ENCODE measurements at places on chromosomes 1 and 21.

GRCh38 chr1:67749263-67749843 lies 64.4 kb downstream of the GADD45A start:
- no peak for DNase-seq

DNA sequence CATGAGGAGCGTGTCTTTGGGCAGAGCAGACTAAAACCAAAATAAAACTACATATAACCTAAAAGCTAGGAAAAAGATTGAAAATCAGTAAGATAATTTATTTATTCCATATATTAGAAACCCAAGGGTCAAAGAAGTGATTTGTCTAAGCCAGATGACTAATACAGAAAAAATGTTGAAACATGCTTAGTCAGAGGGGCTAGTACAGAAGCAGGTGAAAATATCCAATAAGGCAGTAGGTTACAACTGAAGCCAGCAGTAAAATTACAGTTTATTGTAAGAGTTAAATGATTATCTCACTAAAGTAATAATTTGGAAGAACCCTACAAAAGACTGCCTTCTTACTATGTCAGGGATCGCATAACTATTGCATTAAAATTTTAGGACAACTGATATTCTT lies 1190.9 kb upstream of the PRMT6 start:
- DNase-seq, result no peak

DNA sequence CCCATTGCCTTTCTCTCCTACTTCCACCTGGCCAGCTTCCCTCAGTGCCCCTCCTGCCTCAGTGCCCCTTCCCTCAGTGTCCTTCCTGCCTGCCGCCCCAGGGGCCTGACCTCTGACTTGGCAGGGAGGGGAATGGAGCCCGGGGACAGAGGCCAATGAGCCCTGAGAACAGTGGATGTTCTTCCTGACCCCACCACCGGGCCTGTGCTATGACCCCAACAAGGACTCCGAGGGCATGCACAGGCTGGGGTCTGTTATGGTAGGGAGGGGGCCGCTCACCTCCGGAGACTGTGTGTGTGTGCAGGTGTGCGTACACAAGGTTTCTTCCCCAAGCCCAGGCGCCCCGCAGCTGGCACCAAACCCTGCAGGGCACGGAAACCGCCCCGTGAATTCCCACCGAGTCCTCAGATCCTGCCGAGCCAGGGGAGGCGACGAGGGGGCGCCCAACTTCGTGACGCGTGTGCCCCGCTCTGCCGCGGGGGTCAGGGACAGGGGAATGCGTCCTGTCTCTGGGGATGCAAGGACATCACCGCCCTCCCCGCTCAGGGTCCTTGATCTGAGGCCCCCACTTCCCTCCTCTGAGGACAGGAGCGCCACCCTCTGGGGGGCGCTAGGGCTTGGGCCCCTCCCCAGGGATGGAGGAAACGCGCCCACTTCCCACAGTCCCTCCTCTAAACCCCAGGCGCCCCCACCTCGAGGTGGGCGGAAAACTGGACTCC lies 766 bp downstream of the RAP1GAP start:
- DNase-seq, result no peak

DNA sequence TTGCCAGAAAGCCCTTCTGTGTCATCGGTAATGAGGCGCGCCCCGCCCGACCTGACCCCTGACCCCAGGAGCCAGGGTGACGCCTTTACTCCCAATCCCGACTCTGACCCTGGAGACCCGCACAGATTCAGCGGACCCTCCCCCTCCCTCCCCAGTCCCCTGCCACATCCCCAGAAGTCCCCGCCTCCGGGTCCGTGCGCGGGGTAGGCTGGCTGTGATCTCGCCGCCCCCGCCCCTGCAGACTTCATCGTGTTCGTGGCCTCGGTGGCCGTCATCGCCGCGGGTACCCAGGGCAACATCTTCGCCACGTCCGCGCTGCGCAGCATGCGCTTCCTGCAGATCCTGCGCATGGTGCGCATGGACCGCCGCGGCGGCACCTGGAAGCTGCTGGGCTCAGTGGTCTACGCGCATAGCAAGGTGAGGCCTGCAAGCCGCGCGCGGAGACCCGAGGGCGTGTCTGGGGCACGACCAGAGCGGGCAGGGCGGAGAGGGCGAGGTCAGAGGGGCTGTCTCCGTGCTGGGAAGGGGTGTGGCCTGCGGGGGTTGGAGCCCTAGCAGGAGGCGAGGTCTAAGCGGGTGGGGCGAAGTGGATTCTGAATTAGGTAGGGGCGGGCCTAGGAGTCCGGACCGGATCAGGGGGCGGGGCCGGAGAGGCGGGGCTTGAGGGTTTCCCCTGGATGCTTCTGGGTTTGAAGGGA lies 34.8 kb downstream of the KCNQ4 start:
- peak; percentile 63 for DNase-seq

DNA sequence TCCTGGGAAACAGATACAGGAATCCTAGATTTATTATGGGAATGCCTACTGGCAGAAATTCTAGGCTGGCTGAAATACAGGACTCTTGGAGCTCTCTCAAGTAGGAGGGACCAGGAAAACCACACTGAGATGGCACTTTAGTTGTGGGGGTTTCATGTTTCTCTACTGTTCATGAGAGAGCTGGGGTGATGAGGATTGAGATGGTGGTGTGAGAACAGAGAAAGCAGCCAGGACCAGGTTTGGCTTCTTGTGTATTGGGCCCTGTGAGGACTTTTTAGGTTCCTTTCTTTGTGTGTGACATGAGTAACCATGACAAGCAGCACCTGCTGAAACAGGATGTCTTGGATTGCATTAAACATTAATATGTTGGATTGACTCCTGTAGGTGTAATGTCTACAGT lies 4.9 kb downstream of the ARID1A start:
- DNase-seq, result no peak

DNA sequence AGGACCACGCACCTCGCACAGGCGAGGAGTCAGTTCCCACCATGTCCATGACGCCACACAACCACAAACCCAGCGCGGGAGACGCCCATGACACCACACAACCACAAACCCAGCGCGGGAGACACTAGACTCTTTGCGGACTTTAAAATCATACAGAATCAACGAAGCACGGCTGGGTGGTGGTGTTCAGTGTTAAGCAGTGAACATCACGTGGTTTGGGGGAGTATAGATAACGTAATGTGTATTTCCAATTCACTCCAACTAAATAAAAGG lies 19.2 kb downstream of the PTTG1IP start:
- DNase-seq, result no peak

DNA sequence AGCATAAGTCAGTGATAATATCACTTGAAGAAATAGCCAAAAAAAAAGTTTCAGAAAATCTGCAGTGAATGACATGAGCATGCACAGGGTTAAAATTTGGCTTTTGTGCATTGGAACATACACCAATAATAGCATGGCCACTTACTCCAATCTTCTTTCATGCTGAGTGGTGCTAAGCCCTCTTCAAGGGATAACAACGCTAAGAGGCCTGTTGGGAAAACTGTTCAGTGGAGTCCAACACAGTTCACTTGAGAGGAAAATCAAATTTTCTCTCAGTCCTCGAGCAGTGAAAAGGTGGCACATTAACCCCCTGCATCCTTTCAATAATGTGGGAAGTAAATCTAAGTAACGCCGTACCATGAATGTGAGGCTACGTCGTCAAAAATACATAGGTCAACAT lies 264.7 kb downstream of the SPATA17 start:
- DNase-seq, result no peak

DNA sequence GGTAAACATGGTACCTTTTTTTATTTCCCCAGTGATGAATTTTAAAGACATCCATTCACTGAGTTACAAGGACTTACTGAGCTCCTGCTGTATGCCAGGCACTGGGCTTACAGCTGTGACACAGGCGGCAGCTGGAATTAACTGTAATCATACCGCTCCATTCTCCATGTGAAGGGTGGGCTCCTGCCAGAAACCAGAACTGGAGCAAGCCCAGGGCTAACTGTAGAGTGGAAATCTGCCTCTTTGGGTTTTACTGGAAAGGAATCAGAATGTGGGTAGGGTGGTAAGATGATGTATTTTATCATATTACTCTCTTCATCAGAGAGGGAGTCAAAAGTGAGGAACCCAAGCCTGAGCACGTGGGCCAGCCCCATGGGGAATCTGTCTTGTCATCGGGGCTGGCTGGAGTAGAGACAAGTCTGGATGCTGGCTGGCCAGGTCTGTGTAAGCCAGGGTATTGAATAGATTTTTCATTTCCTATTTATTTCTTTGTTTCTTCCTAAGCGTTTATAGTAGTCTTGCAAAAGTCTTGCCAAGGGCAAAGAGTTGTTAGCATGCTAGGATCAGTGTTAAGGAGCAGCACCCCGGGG lies 21.5 kb downstream of the FGGY start:
- DNase-seq, result no peak

DNA sequence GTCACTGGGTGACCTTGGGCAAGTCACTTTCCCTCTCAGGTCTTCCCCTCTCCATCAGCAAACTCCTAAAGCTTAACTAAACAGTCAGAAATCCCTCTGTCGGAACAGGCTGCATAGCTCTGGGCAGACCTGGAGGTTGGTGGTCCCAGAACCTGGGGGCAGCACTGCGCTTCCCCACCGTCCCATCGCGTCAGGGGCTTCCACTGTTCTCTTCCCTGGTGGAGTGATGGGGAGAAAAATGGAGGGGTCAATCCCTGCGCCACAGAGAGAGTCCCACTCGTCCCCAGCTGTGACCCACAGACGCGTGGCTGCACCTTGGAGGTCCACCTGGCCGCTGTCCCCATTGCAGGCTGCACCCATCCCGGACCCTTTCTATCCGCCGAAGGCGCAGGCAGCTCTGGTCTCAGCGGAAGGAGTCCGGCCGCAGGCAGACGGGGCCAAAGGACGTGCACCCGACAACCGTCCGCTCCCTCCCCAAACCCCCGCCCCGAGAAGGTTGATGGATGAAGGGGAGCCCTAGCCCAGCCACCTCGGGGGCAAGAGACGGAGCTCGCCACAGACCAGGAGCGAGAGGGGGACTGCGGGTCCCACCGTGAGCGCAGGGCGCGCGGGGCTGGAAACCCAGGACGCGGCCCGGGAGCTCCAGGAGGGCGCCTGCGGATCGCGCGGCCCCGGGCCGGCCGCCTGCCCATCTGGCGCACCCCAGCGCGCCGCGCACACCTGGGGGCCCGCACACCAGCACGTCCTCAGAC lies 588 bp upstream of the WNT3A start:
- DNase-seq, result no peak

GRCh38 chr1:75519651-75520427 lies 91.1 kb downstream of the SLC44A5 start:
- DNase-seq, result no peak

DNA sequence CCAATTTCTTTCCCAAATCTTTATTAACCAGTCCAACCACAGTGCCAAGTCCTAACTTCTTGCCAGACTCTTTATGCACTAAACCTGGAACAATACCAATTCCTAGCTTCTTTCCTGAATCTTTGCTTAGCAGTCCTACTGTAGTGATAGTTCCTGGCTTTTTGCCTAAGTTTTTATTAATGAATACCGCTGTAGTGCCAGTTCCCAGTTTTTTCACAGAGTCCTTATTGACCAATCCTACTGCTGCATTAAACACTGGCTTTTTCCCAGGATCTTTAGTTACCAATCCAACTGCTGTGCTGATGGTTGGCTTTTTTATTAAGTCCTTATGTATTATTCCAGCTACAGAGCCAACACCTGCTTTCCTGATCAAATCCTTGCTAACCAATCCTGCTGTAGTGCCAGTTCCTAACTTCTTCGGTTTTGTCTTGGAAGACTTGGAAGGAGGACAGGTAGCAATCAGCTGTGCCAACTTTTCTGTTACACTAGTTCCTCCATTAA lies 80.8 kb downstream of the ASH1L start:
- DNase-seq, result no peak

GRCh38 chr1:234870020-234870981 lies 258.3 kb downstream of the TOMM20 start:
- no peak for DNase-seq

DNA sequence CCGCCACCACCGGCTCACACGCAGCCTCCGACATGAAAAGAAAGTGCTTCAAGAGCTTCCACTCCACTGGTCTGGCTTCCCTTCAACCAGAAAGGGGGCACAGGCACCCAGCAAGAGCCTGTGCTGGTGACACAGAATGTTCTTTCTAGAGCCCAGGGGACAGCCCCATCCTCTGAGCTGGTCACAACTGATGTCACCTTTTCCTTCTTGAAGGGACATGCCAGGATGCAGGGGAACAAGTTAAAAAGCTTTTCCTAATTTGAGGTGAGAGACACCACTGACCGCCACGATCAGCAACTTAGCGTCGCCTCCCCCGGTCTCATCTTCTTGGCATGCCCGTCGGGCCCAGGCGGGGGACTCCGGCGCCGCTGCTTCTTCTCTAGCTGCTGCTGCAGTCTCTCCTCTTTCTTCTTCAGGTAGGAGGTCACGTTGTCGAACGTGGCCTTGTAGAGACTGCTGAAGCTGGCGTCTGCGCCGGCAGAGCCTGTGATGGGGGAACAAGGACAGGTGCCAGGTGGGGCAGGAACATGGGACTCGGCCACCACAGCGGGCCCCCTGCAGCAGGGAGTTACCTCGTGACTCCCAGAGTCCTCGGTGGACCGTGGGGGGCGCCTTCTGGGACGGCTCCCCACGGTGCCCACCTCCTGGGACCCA lies 29.5 kb downstream of the WDR4 start:
- DNase-seq, result no peak

DNA sequence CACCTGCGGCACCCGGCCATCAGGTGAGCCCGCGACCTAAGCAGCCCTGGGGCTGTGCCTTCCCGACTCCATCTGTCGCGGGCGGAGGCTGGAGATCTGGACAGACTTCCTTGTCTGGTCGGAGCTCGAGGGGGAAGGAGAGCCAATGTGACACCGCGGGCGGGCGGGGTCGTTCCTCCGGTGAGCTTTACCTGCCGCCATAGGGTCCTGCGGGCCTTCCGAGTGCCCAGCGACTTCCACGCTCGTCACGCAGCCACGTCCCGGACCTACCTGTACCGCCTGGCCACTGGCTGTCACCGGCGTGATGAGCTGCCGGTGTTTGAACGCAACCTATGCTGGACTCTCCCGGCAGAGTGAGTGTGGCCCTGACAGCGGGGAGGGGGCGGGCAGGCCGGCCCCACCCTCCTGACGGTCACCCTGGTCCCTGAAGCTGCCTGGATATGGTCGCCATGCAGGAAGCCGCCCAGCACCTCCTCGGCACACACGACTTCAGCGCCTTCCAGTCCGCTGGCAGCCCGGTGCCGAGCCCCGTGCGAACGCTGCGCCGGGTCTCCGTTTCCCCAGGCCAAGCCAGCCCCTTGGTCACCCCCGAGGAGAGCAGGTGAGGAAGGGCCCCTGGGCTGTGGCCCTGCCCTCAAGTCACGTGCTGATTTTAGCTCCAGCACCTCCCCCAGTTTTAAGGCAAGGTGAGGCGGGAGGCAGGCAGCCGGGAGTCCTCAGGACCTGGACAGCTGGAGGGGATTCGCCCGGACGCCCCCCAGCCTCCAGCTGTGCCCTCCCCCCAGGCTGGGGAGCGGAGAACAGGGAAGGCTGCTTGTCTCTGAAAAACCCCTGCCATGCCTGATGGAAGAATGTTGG lies 1.1 kb downstream of the PUSL1 start:
- DNase-seq, result no peak

- DNase-seq, result no peak
These were observed 16.2 kb upstream of the TTLL10 start for GRCh38 chr1:1157426-1157913.

- DNase-seq, result peak; percentile 45
These were observed 7.8 kb upstream of the KIF14 start for GRCh38 chr1:200628223-200628881.

DNA sequence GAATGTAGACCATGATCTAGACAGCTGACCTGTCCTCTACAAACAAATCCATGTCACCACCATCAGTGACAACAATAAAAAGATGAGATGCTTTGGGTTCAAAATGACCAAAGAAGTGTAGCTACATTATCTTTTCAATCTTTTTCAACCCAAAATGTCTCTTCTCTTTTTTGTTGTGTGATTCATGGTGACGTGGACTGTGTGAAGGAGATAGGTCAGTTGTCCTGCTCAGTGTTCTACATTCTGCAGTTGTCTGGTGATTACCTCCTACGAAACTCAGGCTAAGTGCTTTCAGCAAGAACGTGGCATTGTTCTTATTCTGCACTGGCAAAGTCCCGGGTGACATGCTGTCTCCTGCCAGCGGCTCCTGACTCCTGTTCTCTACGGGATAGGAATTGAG lies 73.1 kb downstream of the PRKAB2 start:
- no peak for DNase-seq
